Kasumi-1 (cell line): ENCODE measurements at places on chromosomes 6 and 20.

DNA sequence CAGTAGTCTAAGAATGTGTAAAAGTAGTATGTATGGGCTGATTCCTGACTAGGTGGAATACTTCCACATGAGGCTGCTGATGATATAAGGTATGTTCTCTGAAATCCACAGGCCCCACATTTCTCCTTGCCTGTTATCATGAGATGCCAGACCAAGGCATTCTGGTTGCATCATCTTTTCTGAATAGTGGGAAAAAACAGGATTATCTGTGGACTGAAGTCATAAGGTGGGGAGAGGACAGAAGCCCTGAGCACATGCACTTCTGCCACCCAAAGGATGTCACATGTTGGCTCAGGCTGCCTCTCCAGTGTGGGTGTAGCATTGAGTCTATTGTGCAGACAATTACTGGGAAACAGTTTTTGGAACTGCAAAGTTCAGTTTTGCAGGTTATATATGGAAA is 184.5 kb upstream of the RAB32 start:
- DNase-seq = no peak

DNA sequence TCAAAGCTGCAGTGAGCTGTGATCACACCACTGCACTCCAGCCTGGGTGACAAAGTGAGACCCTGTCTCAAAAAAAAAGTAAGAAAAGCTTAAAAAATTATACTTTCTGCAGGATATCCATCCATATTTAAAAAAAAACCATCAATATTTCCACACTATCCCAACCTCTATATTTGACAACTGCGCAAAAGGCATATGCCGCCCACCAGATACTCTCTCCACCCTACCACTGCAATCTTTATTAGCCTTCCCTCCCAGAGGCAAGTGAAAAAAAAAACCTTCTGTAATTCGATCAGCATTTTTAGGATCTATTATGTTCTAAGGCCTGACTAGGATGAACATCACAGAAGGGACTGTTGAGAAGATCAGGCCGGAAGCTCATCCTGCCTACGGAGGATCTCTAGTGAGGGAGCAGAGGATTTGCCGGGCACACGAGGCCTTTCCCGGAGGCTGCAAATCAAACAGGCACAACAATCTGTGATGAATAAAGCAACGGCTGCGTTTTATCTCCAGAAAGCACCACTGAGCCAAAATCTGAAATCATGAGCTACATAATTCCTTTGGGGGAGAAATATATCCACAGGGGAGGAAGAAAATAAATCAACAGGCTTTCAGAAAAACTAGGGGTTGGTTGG is 65.9 kb downstream of the GFOD1 start:
- no peak for DNase-seq

GRCh38 chr6:98769546-98769945 is 64.8 kb upstream of the POU3F2 start:
- no peak for DNase-seq

DNA sequence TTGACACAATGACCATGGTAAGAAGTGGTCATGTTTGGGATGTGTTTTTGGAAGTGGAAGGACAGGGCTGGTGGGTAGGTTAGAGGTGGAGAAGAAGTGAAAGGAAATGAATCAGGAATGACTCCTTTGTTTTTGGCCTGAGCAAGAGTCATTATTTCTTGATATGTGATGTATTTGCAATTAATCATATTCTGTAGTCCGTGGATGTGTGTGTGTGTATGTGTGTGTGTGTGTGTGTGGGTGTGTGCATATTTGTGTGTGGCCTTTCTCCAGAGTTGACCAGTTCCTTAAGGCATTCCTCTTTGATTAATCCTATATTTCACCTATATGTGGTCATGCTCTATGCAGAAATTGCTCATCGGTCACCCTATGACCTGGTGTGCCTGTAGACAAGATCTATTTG is 130.7 kb downstream of the UTRN start:
- no peak for DNase-seq

- no peak for DNase-seq
Measured at GRCh38 chr6:88492241-88492640, 326.1 kb upstream of the CNR1 start.

DNA sequence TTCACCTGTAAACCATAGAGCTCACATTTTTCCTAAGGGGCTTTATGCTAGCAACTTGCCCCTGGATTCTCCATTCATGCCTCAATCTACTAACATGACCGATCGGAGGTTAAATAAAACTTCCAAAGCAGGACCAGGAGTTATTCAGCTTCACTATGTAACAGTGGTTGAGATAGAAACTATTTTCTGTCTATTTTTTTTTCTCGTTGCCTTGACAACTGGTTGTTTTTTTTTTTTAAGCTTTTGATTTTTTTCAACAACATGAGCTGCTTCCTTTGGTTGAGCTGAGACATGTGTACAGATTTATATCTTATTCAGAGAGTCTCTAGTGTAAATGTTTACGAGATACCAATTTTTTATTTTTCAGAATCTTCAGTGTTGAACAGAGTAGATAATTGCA is 85.7 kb downstream of the SHLD1 start:
- no peak for DNase-seq

DNA sequence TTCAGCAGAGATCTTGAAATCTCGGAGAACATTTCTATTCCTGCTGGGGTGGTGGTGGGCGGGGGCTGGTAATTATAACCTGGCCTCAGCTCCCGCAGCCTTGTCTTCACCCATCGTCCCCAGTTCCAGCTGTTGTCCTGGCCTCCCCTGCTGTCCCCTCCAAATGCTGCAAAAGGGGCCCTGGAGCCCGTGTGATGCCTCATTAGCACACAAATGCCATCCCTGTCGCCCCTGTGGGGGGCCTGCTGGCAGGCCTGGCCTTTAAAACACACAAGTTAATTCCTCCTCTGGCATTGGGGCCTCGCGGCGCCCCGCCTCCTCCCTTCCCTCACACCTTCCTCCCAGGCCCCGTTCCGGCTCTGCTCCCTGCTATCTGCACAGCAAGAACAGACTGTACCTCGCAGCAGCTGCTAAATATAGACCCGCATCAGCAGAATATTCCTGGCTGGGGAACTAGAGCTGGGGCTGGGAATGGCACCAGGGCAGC is 85.7 kb downstream of the CDH22 start:
- no peak for DNase-seq

- DNase-seq = no peak
Measured at GRCh38 chr20:51318058-51318949, 224.2 kb downstream of the NFATC2 start.

DNA sequence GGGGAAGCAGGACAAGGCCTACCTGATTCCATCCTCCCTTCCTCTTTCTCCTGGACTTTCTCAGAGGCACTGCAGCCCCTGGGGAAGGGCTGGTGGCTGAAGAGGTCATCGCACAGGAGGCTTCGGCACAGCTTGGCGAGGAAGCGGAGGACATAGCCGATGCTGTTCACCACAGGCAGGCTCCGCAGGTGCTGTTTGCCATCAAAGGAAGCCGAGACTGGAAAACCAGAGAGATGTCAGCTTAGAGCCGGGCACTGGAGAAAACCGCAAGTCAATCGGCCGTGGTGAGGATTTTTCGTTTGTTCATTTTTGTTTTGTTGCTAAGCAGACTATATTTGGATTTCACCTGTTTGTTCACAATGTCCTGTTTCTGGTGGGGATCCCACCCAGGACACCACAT is 79.2 kb downstream of the SCML4 start:
- DNase-seq = no peak

DNA sequence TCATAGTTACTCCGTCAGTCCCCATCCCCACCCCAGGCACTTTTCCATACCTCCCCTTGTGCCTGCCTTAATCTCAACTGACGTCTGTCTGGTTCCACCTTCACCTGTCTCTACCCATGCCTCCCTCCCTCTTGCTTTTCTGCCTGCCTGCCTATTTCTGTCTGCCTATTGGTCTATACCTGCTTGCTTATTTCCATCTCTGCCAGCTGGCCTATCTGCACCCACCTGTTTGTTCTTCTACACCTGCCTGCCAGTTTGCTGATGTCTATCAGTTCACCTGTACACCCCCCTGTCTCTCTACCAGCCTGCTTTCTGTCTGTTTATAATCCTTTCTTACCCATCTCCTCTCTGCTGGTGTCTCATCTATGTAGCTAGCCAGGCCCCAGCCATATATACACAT is 87.5 kb downstream of the RALGAPA2 start:
- DNase-seq = no peak

DNA sequence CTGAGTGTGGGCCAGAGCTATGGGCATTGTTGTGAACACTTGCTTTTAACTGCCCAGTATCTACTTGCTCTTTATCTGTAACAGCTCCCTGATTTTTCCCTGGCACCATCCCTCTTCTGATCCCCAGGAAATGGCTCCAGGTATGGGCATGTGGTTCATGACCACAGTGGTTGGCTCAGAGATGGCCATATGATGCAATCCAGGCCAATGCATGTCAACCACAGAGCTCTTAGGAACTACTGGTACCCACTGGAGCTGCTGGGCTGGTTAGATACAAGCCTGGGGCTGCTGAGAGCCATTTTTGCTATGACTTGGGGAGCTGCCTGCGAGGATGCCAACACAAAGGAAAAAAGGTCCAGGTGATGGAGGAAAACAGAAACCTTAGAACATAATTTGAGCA is 55.6 kb downstream of the KCNB1 start:
- no peak for DNase-seq

- no peak for DNase-seq
Measured at GRCh38 chr6:169019727-169020491, 233.7 kb downstream of the THBS2 start.

DNA sequence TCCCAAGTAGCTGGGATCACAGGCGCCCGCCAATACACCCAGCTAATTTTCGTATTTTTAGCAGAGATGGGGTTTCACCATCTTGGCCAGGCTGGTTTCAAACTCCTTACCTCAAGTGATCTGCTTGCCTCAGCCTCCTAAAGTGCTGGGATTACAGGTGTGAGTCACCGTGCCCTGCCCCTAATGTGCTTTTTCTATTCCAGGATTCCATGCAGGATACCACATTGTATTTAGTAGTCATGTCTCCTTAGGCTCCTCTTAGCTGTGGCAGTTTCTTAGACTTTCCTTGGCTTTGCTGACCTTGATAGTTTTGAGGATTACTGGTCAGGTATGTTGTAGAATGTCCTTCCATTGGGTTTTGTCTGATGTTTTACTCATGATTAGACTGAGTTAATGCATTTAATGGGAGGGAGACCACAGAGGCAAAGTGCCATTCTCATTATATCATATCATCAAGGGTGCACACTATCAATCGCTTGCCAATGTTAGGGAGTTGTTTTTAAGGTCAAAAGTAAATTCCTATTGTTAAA is 39.6 kb upstream of the TNFAIP3 start:
- DNase-seq = no peak

DNA sequence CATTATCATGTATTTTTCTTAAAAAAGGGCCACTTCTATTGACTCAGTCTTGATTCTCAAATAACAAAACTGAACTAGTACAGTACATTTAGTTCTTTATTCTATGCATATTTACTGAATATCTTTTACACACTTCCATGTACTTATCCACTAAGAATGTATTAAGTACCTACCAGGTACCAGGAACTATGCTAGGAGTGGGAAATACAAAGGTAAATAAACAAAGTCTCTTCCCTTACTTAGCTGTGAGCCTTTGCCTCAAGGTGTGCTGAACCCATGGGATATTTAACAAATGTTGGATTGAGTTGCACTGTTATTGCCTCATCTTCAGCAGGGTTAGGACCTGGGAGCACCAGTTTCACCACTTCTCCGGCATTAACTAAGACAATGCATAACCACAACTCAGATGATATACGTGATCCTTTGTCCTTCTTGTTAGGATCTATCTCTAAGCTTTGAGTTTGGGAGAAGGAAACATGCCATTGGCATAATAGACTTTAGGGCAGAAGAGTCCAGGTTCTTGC is 533.9 kb downstream of the TFAP2B start:
- no peak for DNase-seq

DNA sequence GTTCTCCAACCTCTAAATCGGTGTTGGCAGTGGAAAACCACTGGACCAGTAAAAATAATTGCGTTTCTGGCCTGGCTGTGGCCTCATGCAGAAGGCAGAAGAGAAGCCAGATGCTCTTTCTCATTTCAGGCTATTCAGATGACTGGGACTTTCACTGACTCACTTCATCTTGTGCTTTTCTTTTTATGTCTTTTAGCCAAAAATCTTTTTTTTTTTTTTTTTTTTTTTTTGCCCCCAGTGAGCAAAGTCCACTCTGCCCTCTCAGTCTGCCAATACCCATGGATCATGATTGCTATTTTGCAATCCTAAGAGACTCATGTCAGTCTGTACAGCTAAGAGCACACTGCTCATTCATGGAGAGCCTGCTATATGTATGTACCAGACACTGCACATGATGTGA is 962.5 kb downstream of the KIF16B start:
- DNase-seq = no peak

DNA sequence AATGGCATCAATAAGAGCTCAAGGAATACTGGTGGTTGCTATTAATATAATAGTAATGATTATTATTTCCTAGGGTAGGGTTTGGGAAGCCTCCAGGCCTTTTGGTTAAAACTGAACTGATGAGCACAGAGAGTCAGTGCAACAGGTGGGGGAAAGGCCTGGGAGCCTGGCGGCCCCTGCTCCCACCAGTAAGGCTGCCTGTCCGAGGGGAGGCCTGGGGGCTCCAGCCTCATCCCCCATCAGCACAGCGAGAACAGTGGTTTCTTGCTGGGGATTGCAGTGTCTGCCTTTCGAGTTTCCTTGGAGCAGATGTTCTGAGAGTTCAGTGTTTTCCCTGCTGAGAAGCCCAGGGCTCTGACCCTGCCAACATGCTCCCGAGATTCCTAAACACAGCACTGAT is 340.4 kb downstream of the CDH26 start:
- DNase-seq = no peak
